Cerebellar nuclear complex (tissue), 1 donor: ENCODE measurements at places on chromosomes 12 and 14.

GRCh38 chr14:101475456-101476257 is 85.6 kb upstream of the DIO3 start:
- DNase-seq, result no peak

GRCh38 chr14:72758420-72758819 is 135.5 kb downstream of the DPF3 start:
- no peak for DNase-seq

DNA sequence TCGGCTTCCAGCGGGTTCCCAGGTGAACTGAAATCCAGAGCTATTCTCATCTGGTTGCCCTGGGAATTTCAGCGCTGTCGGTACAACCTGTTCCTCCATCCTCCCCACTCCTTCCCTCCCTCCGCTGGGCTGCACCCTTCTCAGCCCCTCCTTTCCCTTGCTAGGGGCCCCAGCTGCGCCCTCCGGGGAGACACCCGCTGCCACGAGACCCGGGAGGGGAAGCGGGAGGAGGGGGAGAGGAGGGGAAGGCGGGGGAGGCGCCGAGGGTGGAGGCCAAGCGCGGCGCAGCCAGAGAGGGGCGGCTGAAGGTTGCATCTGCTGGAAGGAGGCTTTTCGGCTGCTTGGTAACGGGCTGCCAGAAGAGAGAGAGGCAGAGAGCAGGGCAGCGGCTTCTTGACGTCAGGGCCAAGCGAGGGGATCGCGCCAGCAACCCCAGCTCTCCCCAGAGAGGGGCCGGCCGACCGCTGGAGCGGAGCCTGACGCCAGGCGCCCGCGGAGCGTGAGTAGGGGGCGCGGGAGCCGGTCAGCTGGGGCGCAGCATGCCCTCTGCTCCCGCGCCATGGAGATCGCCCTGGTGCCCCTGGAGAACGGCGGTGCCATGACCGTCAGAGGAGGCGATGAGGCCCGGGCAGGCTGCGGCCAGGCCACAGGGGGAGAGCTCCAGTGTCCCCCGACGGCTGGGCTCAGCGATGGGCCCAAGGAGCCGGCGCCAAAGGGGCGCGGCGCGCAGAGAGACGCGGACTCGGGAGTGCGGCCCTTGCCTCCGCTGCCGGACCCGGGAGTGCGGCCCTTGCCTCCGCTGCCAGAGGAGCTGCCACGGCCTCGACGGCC is at the start of gene KCNA5:
TSS of gene KCNA5 (plus strand) at position 291 of the 831 bp plus-strand sequence. CDS start at position 560, 269 bp downstream.
- no peak for DNase-seq

DNA sequence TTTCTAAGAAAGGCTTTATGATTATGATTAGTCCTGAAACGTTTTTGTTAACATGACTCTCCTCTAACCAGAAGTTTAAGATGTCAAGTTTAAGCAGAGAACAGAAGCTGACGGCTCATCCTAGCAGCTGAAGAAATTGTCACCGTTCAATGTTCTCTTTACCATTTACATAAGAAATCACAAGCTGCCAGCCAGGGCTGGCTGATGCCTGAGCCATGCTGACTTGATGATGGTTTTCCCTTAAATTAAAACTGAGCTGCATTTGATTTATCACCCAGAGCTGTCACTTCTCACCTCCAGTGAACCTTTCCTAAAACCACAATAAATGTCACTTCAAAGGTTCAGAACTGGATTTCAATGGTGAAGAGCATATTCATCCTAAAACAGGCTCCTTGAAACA is 153.6 kb downstream of the KTN1 start:
- DNase-seq, result no peak

- no peak for DNase-seq
Measured at GRCh38 chr14:85483037-85483436, 46.9 kb upstream of the FLRT2 start.

DNA sequence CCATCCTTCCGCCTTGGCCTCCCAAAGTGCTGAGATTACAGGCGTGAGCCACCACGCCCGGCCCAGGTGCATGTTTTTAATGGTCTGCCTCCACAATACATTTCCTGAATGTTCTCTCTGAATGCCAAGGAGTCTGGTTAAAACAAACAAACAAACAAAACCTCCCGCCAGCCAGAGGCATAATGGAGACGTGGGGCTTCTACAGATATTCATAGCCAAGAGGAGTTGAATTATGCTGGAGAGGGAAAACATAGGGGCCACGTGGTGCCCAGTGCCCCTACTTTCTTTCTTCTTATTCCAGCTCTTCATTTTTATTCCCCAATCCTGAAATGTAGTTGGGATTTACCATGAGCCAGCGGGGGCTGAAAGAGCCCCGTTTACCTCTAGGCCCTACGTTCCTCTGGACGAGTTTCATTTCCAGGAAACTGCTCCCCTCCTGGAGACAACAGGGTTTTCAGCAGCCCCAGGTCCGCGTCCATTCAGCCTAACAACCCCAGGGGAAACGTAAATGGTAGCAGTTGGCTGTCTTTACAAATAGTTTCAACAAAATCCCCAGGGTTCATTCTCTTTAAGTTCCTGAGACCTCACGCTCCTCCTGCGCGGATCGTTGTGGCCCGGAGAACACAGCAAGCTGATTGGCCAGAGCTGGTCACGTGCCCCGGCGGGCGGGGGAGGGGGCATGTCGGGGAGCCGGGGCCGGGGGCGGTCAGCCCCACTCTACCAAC is 108.5 kb upstream of the ESRRB start:
- no peak for DNase-seq

- no peak for DNase-seq
Measured at GRCh38 chr12:104011253-104011652, 38.7 kb downstream of the GLT8D2 start.

GRCh38 chr12:108381787-108382436 is 42.8 kb upstream of the CMKLR1 start:
- peak; percentile 28 for DNase-seq

DNA sequence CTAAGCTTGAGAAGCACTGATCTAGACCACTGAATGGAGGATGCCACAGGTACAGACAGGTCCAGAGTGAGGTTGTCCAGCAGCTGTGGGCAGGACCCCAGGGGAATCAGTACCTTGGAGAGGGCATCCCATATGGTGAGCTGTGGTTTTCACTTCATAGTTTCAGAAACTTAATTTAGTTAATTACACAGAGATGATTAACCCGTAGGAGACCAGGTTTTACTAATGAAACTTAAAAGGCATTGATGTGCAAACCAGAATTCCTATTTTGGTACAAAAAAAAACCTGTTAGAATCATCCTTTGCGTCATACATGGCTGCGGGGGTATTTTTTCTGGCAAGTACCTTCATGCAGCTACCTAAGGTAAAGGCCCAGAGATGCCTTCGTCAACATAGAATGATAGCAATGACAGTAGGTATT is 159.3 kb downstream of the DACT1 start:
- DNase-seq, result no peak

- DNase-seq, result no peak
Measured at GRCh38 chr14:91294153-91294552, 49.6 kb upstream of the GPR68 start.

DNA sequence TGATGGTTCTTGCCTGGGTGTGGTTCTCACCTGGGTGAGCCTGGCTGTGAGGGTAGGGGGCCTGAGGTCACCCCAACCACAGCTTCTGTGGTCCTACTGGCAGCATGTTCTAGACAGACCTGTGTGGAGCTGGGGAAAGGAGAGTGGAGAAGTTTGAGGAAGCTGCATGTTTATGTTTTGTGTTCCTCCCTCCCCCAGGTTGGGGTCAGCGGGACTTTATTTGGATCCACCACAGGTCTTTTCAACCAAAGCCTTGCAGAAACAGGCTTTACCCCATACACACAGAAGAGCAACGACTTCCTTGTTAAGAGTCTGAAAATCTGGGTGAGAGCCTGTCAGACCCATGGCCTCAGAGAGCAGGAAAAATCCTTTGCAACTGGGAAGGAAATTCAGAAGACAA is 5.6 kb downstream of the CD9 start:
- no peak for DNase-seq

DNA sequence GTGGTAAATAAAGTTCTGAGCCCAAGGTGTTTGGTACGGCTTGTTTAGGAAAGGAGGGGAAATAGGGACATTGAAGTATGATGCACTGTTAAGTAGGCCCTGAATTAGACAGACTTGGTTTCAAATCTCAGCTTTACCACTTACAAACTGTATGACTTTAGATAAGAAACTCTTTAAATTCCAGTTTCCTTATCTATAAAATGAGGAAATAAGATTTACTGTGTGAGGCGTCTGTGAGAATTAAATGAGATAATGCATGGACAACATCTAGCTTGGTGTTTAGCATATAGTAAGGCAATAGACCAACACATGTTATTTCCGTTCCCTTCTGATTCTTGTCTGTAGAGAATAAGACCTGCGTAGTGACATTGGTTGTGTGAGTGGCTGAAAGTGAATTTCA is 7.0 kb downstream of the NCKAP1L start:
- DNase-seq, result no peak

GRCh38 chr12:111173836-111174235 is 195.1 kb downstream of the PHETA1 start:
- DNase-seq, result no peak

DNA sequence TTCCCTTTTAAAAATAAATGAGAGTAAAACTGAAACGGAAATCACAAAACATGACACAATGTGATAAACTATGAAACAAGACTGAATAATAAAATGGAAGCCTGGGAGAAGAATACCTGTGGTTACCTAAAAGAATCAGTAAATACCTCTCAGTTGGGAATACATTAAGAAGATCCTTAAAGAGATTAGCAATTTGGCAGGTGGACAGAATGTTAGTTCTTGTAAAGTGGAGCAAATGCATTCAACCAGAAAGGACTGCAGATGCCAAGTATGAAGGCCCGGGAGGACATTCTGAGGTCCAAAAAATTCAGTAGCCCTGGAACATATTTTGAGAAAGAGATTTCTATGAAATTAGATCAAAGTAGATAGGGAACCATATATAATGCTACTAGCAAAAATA is 861.3 kb upstream of the SEL1L start:
- no peak for DNase-seq

GRCh38 chr12:101719566-101719965 is 19.7 kb downstream of the SYCP3 start:
- DNase-seq, result no peak
